NCI-H774 (cell line): ENCODE measurements at places on chromosomes 3 and 15.

DNA sequence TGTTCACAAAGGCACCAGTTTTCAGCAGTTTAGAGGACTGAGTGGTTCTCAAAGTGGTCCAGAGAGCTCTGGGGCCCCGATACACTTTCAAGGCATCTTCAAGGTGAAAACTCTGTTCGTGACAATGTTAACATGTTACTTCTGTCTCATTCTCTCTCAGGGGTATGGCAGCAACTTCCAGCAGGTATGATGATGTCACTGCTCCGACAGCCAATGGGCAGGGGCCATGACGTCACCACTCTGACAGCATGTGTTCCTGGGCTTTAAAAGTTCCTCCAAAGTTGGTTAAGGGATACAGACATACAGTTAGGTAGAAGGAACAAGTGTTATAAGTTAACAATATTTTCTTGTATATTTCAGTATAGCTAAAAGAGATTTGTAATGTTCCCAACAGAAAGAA is 87.9 kb downstream of the KLF15 start:
- no peak for DNase-seq

GRCh38 chr3:171962137-171962720 is 77.1 kb upstream of the FNDC3B start:
- no peak for DNase-seq

GRCh38 chr15:71600237-71600636 is 210.1 kb upstream of the NR2E3 start:
- no peak for DNase-seq

DNA sequence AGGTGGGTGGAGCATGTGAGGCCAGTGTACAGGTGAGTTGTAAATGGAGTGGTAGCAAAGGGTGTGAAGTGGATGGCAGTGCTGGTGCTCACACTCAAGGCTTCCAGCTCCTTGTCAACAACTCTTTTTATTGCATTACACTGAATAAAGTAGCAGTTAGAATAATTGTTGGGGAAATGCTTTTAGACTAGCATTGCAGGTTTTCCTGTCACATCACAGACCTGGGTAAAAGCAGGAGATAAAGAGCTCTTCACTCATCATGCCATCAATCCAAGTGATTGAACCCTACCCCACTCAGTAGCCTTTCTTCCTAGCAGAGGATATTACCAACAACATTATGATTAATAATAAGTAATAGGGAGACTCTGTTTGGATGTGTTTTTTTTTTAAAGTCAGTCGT is 81.6 kb downstream of the CDIN1 start:
- DNase-seq = no peak

GRCh38 chr15:100235030-100235617 is 106.7 kb downstream of the ADAMTS17 start:
- DNase-seq = no peak

- DNase-seq = no peak
Measured at GRCh38 chr3:51933471-51934138, 8.1 kb downstream of the RRP9 start.

- DNase-seq = no peak
Measured at GRCh38 chr3:115401851-115402501, 221.3 kb upstream of the GAP43 start.

DNA sequence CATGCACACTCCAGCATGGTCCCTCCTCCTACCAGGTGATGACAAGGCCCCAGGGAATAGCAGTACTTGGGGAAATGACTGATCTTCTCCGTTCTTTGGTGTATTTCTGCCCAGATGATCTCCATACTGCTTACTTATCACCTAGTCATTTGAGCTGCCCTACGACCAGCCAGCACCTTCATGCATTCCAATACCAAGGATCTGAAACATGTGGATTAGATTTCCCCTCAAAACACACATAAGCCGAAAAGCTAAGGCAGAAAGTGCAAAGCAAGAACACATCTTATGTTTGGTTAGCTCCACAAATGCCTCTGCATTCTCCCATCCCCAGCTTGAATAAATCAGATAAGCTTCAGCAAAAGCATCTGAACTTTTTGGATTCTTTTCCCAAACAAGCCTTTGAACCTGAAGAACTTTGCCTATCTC is 64.8 kb upstream of the BCL6 start:
- no peak for DNase-seq

DNA sequence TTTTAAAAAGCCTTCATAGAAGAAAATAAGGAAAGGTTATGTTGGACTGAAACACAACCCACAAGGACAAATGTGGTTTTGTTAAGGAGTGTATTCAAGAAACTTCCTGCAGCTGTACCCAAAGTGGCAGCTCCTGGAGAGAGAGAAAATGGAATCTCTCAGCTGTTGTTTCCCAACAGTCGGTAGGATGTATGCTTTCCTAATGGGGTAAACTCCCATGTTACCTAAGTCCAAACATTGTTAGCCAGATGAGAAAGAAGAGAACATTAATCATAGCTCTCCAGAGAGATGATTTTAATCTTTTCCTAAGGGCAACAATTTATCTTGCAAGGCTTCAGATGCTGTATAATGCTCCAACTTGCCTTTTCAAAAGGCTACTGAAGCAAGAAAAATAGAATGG is 22.6 kb upstream of the TEX9 start:
- DNase-seq = no peak

- DNase-seq = no peak
Measured at GRCh38 chr3:190847436-190847835, 15.1 kb downstream of the GMNC start.

DNA sequence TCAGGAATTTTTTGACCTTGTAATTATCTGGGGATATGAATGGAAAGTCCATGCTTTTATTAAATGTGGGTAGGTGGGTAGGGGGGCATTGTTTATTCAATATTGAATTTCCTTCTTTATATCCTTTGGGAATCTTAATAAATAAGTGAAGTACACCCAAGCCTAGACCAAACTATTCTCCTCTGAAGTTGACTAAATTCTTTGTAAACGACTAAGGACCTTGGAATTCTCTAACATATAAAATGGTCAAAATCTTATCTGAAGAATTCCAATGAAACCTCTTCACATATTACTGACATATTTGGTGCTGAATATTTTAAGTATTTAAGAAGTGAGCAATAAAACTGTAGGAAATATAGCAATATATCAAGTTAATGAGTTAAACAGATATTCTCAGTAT is 1432.1 kb upstream of the GBE1 start:
- DNase-seq = no peak

DNA sequence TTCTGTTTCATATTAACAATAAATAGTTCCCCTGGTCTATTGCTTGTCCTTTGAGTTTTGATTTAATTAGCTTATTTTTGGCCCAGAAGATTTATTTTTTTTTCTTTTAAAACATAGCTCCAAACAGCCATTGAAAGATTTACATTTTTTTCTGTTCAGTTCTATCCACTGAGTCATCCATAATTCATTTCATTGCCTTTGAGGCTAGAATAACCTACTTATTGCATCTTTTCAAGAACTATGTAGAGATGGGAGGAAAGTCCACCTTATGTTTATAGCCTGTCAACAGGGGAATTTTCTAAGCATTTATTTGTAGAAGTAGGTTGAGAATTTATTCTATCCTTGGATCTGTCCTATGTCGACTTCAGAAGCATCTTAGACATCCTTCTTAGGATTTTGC is 53.4 kb upstream of the CHD2 start:
- DNase-seq = no peak

DNA sequence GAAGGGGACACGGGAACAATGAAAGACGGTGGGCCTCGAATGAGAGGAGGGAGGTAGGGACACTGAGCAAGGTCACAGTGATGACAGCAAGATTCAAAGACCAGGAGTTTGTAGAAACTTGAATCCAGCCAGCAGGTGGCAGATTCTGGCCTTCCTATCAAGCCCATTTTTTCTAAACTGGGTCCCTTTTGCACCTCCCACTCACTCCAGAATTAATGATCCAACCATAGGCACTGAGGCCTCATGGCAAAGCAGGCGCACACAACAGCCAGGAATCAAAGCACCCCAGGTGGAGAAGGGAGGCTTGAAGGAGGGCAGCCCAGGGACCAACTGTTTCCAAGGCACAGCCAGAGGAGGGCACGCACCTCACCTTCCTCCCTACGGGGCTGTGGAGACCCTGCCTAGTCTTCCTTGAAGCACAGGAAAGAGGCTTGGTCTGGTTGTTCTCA is 90.2 kb downstream of the ANP32A start:
- no peak for DNase-seq

DNA sequence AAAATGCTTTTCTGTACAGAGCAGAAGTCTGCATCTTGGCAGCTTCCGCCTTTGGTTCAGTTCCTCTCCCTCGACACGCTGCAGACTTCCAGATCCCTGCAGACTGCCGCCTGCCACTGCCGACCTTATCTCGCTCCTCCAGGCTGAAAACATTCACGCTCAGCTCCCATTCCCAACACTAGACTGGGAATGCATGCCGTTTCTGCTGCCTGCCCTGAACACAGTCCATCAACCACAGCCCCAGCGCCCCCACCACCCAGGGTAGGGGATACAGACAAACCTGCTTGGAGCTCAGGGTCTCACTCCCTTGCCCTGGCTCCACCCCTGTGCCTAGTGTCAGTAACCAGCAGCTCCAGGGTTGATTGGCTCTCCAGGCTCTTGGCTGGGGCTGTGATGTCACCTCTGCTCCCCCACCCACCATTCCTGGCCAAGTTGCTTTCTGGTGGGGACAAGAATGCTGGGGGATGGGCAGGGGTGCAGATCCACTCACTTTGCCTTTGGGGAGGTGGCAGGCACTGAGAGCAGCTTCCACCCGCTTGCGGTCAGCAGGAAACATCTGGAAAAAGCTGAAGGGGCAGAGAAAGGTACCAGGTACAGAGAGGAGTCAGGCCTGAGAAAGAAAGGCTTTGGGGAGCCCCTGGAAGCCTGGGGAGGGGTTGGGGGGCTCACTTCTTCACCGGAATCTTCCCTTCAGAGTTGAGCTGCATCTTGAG is 6.1 kb downstream of the PLCB2 start:
- DNase-seq = no peak

DNA sequence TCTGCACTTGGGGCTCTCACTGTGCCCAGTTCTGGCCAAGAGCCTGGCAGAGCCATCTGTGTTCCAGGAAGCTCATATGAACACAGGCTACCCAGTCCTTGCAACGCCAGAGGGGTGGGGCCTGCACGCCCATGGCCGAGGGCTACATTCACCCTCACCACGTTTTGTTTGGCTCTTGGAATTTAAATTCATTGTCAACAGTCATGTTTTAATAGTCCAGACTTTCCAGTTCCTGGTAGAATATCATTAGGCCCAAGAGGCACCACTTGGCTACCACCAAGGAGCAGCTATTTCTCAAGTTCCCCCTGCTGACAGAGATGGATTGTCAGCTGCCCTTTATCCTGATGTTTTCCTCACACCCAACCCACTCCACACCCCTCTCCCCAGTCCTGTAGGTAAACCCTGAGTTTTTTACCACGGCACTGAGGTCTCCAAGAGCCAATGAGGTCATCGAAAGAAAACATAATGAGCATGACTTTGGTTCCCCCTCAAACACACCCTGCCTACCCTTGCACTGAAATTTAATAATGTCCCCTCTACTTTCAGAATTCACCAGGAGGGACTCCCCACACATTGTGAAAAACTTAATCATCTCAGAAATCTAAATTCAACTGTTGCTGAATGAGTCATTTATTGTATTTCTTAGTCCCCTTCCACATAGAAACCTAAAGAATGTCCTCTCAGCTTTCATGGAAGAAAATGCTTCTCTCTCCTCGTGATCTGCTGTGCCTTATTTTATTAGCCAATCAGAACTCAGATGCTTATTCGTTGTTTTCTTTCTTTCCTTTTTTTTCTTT is 125.1 kb downstream of the SHQ1 start:
- no peak for DNase-seq

DNA sequence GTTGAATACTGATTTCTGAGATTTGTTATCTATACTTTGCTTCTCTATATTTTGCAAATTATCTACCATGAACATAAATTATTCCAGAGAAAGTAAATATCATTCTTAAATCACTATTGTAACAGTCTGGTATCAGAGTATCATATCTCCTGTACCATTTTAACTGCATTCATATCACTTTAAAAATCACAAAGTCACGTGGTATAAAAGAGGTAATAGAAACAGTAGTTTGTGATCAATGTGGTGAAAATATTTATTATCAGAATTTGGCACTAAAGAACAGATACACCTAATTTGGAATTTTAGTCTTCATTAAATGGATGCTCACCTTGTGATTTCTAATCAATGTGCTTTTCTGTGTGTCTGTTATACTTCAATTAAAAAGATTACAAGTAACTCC is 47.8 kb downstream of the P3H2 start:
- no peak for DNase-seq

DNA sequence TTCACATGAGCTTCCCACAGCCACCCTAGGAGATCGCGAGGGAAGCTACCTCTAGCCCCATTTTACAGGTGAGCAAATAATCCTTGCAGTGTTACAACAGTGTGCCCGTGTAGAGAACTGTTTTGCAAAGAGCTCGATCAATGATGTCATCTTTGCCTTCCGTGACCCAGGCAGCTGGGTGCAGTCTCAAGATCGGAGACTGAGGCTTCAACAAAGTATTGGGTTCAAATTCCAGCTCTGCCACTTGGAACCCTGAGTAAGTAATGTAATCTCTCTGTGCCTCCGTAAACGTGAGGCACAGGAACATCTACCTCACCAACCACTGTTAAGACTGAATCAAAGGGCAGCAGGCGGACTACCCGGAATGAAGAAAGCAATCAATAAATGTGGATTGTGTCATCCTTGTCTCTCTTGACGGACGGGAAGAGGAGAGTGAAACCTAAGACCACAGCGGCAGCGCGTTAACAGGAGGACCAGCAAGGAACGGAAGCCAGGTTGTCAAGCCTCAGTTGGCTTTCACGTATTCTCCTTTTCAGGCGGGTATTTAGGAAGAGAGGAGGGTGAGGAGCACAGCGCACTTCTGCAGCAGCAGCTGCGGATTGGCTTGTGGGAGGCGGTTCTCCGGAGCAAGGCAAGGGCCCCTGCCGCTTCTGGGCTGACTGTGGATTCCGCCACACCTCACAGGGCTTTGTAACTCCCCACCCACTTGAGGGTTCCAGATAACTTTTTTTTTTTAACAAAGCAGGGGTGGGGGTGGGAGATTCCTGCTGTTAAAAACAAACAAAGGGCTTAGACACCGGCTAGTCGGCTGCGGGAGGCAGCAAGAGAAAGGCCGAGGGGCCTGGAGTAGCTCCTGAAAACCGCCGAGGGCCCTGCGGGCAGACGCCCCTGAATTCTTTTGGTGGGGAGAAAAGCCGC is 1.5 kb upstream of the SMAD3 start:
- DNase-seq = peak; percentile 38

- DNase-seq = no peak
Measured at GRCh38 chr3:143040261-143040879, 39.0 kb downstream of the U2SURP start.

GRCh38 chr3:45381168-45381852 is 7.1 kb upstream of the LARS2 start:
- DNase-seq = no peak

GRCh38 chr15:98063315-98063714 is 102.8 kb downstream of the ARRDC4 start:
- DNase-seq = no peak

- DNase-seq = no peak
Measured at GRCh38 chr3:135239615-135239884, 444.5 kb downstream of the EPHB1 start.

GRCh38 chr15:25839638-25840156 is 23.4 kb downstream of the ATP10A start:
- no peak for DNase-seq

DNA sequence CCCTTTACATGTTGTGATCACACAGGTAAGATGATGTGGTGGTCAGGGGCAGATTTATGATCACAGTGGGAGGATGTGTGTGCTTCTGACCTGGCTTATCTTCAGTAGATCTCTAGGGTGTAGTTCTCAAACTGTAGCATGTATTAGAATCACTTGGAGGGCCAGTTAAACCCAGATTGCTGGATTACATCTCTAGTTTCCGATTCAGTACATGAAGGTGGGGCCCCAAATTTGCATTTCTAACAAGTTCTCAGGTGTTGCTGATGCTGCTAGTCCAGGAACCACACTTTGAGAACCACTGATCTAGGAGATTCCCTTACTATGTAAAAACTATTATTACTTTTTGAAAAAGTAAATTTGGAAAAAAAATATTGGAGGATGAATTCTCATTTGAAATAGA is 199.3 kb upstream of the GOLIM4 start:
- DNase-seq = no peak
